ENCODE measurements at places on chromosomes 5 and 9.

- DNase-seq, result no peak
These were observed 180.8 kb upstream of the NUDT12 start for GRCh38 chr5:103743421-103743820.

DNA sequence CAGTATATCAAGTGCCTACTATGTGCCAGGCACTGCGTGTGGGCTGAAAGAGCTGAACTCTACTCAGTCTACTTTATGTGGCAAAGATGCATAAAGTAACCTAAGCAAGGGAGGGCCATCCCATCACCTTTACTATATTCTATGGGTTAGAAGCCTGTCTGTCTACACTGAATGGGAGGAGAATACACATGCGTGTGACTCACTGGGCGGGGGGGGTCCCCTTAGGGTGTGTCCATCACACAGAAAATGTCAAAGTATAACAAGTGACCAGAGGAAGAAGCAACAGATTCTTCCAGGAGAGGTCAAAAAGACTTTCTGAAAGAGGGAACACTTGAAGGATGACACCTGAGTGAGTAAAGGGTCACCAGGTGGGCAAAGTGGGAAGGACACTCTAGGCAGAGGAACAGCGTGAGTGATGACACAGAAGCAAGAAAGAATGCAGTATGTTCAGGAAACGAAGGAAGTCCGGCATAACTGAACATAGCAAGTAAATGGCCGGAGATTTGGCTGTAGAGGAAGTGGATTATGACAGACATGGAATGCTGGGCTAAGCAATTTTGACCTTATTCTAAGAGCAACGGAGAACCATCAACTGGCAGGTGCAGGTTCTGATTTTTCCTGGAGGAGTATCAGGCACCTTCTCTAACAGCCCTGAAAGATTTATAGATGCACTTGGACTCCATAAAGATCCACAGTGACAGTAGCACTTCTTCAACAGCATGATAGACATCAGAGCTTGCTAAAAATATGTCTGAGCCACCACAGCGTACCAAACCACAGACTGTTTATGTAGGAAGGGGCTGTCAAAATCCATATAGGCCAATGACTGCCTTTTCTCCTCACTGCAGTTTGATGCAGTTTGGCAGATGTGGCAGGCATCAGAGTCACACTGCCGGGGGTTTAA, 8.0 kb upstream of the WHRN start:
- DNase-seq, result peak; percentile 60

DNA sequence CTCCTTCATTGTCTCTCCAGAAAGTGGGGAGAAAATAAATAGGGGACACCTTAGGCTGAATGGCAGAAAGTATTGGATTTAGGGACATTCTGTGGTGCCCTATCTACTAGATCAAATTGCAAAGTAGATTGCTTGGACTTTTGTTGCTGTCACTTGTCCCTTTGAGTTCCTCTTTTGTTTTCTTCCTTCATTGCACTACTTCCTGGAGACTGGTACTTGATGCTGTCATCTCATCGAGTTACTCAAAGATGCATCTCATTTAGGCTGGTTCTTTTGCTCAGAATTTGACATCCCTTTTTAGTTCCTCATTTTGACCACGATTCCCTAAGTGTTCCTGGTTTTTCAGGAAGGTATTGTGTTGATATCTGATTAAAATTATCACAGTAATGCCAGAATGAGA, 137.6 kb downstream of the ADGRV1 start:
- peak; percentile 87 for DNase-seq

GRCh38 chr5:174418809-174419539, 305.4 kb upstream of the MSX2 start:
- no peak for DNase-seq

DNA sequence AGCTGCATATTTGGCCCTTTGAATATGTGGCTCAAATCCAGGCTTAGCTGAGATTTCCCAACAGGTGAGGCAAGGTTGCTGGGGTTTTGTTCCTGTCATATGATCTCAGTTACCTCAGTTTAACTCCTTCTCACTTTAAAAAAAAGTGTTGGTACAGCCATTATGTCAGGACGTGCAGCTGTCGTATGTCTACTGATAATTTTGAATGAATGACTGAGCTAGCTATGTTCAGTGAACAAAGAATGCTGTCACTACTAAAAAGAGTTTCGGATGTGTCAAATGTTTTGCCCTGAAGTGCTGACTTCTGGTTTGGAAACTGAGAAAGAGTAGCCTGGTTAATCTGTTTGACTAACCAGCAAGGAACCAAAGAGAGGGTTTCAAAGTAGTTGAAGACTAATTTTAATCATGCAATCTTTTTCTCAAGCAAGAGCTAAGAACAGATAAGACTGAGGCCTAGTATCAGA, 106.3 kb upstream of the NR3C1 start:
- no peak for DNase-seq
